ENCODE measurements at places on chromosomes 12 and 14. TPM values are rescaled to one million over a fixed set of nuclear protein-coding genes. Genes with fewer than 3 reads are reported as not detected.

The SLC39A2 gene
- polyA plus RNA-seq: 0.09 TPM

DNA sequence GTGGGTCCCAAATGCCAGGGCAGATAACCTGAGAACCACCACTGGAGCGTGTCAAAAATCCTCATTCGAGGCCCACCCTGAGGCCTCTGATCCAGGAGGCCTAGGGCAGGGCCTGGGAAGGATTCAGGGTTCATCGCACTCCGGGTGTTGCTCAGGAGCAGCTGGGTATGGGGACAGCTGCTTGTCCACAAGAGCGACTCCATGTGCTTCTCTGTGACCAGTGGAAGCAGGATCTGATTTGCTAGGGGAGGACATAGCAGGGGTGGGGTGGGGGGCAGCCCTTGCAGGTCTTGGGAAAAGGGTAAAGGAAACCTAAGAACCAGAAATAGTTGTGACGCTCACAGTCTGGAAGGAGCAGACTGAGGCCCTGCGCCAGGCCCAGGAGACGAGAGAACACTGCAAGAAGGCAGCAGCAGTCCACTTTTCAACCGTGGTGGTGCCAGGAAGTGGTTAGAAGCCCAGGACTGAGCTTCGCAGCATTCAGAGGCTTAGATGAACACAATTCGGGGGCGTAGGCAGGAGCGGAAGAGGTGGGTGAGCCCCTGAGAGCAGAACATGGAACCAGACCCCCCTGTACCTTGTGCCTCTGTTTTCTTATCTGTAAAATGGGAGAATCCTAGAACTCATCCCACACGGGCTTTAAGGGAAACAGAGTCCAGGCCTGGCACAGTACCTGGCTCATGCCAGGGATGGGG, 33.7 kb downstream of the ITPK1 start:
- DNase-seq: no peak

The DAO gene
- polyA plus RNA-seq: not detected

GRCh38 chr14:64303471-64303917, 9.3 kb upstream of the ESR2 start:
- peak; percentile 45 for DNase-seq

- DNase-seq: no peak
These were observed 46.1 kb downstream of the DIO2 start for GRCh38 chr14:80164991-80165721.

The AMDHD1 gene
- polyA plus RNA-seq: not detected

DNA sequence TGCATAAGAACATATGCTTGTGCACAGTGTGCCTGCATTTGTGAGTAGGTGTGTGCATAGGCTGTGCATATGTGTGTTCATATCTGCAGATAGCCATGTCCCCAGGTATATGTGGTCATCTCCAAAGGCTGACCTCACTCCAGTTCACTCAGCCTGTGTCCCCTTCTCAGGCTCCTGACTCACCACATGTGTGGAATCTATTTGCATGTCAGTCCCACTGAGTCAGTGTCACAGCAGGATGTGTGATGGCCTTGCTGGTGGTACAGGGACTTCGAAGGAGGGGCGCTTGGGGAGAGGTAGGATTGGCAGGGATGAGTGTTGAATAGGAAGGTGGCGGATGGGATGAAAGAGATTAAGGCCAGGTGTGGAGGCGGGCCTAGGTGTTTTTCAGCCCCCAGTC, 35.5 kb downstream of the KRT80 start:
- DNase-seq: no peak

The KCNC2 gene
- polyA plus RNA-seq: not detected

DNA sequence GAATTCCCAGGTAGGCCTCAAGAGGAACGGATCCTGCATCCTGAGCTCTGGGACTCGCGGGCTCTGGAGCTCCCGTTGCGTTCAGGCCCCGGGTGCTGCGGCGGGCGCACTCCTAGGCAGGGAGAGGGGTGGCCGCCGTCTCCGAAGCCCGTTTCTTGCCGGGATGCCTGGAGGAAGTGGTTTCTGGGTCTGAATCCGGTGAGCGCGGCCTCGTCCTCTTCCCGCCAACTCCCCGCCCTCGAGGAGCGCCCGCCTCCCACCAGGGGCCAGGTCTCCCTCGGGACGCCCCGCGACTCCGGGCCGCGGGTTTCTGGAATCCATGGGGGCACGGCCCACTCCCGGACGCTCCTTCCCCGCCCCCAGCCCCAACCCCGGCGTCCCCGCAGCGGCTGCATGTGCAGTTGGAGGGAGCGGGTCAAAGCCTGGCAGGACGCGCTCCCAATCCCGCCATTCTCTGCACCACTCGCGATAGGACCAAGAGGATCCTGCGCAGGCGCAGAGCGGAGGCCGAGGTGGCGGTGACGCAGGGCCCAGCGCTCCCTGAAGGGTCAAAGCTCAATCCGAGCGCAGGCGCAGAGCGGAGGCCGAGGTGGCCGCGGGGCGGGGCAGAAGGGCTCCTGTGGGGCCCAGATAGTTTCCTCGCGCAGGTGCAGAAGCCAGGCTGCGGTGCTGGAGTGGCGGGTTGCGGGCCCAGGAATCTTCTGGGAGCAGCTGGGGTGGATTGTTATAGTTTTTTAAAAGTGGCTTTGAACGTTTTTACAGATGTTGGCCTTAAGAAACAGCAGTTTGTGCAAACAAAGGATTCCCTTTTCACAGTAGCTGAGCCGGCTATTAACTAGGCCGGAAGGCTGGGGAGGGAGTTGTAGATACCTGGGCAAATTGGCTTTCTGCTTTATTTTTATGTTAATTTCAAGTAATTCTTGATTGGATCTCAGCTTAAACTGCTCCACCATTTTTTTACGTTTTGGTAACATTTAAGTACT, 796.4 kb downstream of the AACS start:
- DNase-seq: peak; percentile 41

- DNase-seq: no peak
These were observed 69.3 kb downstream of the RIMBP2 start for GRCh38 chr12:130646716-130647370.

The CDK2 gene
- 109 TPM for polyA plus RNA-seq

GRCh38 chr14:73025544-73025943, 1.4 kb downstream of the ZFYVE1 start:
- DNase-seq: no peak

- DNase-seq: no peak
These were observed 227.1 kb downstream of the C12orf50 start for GRCh38 chr12:87801860-87802720.

GRCh38 chr14:105938055-105938863, 411.9 kb downstream of the TMEM121 start:
- DNase-seq: no peak

GRCh38 chr12:80778005-80778541, 61.4 kb downstream of the MYF5 start:
- no peak for DNase-seq

GRCh38 chr12:120363274-120363855, 5.6 kb downstream of the MSI1 start:
- DNase-seq: no peak

DNA sequence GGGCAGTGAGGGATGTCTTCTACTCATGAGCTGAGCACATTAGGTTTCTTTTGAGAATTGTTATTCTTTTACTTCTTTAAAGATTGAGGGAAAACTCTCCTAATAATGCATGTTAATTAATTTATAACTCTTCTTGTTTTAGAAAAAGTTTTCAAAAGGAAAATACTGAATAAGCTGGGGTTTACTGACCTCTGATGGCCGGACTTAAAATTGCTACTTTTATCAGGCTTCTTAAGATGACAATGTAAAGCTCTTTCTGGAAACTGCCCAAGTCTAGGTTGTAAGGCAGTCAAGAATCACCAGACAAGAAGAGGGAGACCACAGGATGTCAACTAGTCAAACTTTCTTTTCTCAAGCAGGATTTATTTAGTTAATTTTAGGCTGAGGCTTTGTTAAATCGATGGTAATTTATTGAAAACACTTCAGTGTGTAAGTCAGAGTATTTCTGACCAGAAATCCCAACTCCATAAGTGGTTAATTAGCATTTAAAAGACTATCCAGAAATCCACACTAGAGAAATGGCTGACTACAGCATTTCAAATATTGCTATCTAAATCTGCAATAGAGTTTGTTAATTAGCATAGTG, 82.1 kb downstream of the AVPR1A start:
- DNase-seq: peak; percentile 13

DNA sequence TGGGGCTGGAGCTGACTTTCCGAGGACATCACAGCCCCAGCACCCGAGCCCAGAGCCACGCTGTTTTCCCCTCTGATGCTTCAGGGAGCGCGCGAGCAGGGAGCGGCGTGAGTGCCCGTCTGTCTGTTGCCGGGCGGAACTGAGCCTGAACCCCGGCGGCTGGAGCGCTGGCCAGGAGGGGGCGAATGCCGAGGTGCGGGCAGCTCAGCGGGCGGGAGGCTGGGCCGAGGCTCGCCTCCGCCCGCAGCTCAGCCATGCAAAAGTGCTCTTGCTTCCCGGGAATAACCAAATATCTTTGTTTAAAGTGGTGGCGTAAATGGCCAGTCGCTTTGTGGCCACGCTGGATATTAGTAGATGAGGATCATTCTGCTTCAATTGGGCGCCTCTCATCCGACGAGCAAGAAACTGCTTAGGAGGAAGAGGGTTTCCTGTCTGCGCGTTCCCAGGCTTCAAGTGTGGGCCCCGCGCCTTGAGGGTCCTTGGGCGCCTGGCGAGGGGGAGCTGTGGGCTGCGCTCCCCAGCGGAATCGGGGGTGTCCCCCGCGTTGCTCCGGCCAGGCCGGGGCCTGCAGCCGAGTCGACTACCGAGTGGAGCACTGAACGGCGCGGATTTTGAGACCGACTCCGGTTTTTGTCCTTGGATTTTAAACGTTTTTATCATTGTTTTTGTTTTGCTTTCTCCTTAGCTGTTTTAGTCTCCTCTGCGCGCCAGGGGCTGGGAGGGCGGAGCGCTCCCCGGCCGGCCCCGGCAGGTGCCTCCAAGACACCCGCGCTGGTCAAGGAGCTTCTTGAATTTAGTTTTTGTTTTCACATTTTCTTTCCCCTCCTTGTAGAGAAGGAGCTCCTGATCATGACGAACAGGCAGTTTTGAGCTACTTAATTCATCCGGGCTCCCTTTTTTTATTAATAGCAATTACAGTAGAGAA, 831 bp upstream of the NKX2-1 start:
- peak; percentile 13 for DNase-seq

DNA sequence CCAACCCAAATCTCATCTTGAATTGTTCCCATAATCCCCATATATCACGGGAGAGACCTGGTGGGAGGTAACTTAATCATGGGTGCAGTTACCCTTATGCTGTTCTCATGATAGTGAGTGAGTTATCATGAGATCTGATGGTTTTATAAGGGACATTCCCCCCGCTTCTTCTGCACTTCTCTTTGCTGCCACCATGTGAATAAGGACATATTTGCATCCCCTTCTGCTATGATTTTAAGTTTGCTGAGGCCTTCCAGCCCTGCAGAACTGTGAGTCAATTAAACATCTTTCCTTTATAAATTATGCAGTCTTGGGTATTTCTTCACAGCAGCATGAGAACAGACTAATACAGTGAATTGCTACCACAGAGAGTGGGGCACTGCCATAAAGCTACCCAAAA, 179.1 kb downstream of the LRIG3 start:
- DNase-seq: no peak

GRCh38 chr12:122421187-122421820, 1.2 kb downstream of the CLIP1 start:
- peak; percentile 36 for DNase-seq

DNA sequence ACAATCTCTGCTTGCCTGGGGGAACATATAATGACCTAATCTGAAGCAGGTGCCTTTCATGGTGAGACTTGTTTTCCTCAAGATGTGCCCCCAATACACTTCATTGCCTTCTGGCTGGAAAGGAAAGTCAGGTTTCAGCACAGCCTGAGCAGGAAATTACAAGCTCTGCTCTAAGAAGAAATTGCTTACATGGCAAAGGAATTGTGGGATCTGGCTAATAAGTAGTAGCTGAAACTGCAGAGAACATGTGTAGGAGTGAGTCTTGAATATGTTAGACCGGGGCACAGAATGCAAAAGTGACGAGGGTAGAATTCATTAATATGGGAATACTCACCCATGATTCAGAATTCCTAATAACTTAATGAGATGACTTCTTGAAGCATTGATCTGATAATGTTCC, 6.3 kb upstream of the CFAP54 start:
- DNase-seq: no peak

The BEGAIN gene
- polyA plus RNA-seq: 1.7 TPM

GRCh38 chr12:79933532-79934264, 1.2 kb downstream of the PPP1R12A start:
- DNase-seq: no peak

DNA sequence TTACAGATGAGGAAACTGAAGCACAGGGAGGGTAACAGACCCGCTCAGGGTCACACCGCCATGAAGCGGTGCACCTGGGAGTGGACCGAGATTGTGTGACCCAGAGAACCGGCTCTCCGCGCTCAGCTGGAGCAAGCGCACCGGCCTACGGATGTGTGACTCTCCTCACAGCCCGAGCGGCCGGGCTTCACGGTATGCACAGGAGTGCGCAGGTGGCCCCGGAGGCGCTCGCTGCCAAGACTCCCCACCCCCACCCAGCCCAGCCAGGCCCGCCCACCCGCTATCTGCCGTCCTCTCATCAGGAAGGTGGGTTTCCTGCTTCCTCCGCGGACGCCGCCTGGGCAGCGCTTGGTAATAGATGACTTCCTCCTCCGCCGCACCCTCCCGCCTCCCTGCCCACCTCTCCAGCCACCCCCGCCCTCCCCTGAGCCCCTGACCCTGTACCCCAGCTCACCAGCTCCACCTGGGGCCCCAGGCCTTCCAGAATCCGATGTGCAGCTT, 110.7 kb downstream of the NCOR2 start:
- no peak for DNase-seq

The CLEC2A gene
- not detected for polyA plus RNA-seq

The REM2 gene
- polyA plus RNA-seq: 0.97 TPM

DNA sequence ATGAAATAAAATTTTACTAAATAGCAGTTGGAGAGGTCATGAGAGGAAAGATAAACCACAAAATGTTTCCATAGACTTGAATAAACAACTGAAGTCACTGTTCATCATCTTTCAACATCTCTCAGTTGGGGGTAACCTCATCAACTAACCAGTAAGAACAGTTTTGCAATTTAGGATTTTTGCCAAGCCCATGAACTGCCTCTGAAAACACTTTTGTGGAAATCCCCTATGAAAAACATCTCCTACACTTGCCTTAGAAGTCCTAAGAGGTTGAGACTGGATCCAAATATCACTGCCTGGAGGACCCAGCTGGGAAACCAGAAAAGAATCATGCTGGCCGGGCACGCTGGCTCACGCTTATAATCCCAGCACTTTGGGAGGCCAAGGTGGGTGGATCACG, 273.1 kb downstream of the C12orf50 start:
- DNase-seq: no peak

The NAV3 gene
- polyA plus RNA-seq: not detected

- no peak for DNase-seq
These were observed 27.4 kb upstream of the TMCC3 start for GRCh38 chr12:94677778-94678177.

The TMEM132D gene
- polyA plus RNA-seq: not detected

DNA sequence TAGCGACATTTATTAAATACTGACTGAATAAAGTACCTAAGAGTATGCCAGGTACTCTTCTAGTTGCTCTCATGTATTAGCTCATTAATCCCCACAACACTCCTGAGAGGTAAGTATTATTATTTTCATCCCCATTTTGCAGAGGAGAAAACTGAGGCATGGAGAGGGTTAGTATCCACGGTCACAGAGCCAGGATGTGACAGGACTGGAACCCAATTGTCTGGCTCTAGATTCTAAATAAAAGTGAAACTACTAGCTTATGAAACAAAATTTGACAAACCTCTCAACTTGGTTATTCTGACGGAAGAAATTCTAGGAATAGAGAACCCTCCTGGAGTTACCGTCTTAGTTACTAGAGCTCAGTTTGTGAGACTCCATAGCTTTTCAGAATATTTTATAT, 112.2 kb downstream of the CHST11 start:
- DNase-seq: no peak

- peak; percentile 67 for DNase-seq
These were observed 1.6 kb downstream of the CTDSP2 start for GRCh38 chr12:57844709-57845477.
